ENCODE measurements at places on chromosomes 1 and 21.

- no peak for DNase-seq
These were observed 42.7 kb downstream of the CENPF start for GRCh38 chr1:214645712-214646111.

GRCh38 chr1:41874903-41875411 lies 43.8 kb downstream of the HIVEP3 start:
- DNase-seq = no peak

- DNase-seq = no peak
These were observed 2.2 kb downstream of the FOXD2 start for GRCh38 chr1:47439819-47440598.

DNA sequence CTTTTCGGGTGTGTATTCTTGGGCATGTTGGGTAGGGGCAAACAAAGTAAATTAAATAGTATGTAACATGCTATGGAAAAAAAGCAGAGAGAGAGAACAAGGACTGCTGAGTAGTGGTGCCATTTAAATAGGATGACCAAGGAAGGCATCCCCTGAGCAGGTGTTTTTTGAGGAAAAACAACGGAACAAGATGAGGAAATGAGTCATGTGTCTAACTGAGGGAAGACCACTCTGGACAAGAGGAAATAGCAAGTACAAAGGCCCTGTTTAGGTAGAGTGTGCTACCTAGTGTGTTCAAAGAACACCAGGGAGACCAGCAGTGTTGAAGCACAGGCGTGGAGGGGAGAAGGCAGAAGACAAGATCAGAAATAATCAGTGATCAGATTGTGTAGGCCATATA lies 20.1 kb upstream of the GUCA2A start:
- DNase-seq = no peak

GRCh38 chr1:83692524-83693381 lies 306.2 kb downstream of the TTLL7 start:
- DNase-seq = no peak

DNA sequence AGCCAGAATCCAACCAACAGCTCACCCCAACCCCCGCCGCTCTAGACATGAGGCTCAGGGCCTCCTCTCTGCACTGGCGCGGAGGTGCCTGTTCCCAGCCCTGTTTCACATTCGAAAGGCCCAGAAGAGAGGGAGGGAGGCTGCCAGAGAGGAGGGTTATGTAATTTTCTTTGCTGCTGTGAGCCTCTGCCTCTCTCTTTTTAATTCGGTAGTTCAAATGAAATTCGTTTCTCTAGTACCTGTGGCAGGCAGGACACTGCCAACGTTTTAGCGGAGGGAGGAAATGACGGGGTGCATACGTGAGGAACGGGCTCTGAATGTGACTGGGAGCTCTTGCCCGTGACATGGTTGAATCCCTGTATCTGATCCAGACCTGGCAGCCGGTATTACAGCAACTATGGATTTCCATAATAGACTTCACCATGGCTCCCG lies 9.4 kb downstream of the PRDM16 start:
- no peak for DNase-seq

GRCh38 chr1:87549738-87550137 lies 221.1 kb downstream of the LMO4 start:
- DNase-seq = no peak

DNA sequence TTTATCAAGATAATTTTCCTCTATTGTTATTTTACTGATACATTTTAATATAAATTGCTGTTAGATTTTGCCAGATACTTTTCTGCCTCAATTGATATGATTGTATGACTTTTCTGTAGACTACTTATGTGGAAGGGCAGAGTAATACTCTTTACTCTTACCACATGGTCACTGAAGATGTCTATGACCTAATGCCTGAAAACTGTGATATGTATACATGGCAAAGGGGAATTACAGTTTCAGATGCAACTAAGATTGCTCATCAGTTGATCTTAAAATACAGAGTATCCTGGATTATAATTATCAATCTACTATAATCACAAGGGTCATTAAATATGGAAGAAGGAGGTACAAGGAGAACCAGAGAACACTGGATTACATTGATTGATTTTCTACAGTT lies 1528.0 kb downstream of the BRINP3 start:
- DNase-seq = no peak

DNA sequence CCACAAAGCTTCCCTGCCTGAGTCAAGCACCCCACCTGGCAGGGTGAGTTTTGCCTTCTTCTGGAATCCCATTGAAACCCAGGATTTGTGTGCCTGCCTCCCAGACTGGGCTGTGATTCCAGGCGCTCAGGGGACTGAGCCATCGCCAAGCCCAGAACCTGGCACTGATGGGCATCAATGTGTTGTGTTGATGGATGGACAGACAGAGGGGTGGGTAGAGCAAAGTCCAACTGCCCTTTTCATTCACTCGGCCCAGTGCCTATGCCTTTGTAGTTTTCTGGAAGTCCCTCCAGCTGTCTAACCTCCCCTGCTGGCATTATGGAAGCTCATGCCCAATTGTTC lies 66.0 kb upstream of the LAPTM5 start:
- DNase-seq = no peak

DNA sequence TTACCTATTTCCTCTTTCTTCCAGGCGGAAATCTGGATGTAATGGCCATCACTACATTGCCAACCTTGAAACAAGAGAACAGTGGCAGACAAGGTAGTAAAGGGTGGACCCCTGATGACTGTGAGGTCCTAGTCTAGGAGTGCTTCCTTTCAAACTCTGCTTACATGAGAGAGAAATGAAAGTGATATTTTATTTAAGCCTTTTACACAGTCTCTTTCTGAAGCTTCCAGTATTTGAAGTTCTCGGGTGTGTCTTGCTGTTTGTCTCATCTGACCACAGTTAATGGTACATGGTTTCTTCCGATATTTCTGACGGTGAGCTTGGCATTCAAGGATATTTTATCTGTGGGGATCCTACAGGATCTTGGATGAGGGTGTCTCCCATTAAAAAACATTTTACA lies 215.2 kb downstream of the SLC45A1 start:
- no peak for DNase-seq

DNA sequence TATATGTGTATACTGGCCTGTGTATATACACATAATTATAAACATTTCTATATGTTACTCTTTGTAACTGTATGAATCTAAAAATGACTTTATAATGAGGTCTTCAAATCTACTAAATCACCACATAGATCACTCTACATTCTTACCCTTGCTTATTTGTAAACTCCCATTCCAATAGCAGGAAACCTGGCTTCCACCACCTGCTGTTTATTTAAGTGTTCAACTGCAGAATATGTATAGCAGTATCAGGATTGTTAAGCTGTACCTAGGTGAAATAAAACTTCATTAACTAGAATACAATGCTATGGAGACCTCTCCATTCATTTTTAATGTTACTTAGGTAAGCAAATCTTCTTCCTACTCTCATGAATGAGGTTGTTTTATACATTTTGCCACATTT lies 1351.1 kb upstream of the B3GALT2 start:
- no peak for DNase-seq

GRCh38 chr1:115277276-115277675 lies 60.8 kb downstream of the NGF start:
- no peak for DNase-seq

- no peak for DNase-seq
These were observed 842 bp upstream of the ZC3H12A start for GRCh38 chr1:37473431-37474045.

GRCh38 chr1:163673759-163674151 lies 352.0 kb downstream of the NUF2 start:
- no peak for DNase-seq

DNA sequence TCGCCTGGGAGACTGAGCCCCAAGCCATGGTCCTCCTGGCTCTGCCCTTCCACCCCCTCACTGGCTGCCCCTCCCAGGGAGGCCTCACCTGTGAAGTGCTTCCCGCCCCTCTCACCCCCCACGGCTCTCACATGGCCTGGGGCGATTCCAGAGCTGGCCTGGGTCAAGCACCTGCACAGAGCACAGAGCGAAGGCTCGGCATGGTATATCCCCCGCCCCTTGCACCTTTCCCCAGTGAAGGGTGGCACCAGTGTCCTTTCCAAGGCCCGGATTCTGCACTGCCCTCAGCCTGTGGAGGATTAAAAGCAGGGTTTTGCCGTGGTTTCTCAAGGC lies 1.1 kb upstream of the AJAP1 start:
- DNase-seq = no peak

DNA sequence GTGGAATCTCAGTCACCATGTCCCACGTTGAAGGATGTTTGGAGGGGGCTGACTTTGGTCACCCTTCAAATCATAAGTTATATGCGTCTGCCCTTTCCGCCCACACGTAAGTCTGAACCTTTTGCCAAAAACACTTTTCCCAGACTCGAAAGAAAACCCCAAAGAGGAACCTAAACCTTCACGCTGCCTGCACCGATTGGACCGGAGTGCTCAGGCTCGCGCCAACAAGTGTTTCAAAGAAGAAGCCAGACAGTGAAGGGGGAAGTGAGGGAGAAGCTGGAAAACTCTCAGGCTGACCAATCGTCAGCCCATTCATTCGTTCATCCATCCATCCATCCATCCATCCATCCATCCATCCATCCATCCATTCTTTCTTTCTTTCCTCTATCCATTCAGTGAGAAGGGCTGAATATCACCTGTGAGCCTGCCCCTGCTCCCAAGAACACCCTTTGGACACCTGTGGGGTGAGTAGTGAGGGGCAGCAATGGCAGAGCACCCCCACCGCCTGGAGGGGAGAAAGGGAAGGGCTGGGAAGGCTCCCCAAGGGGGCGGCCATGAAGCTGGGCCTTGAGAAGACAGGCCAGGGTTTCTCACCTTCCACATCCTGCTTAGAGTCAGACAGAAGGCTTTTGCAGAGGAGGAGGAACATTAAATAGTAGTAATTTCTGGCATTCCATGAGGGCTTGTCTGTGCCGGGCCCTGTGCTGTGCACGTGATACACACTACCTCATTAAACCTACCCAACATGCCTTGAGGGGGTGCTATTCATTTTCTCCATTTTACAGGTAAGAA lies 27.1 kb upstream of the RUNX3 start:
- DNase-seq = no peak

DNA sequence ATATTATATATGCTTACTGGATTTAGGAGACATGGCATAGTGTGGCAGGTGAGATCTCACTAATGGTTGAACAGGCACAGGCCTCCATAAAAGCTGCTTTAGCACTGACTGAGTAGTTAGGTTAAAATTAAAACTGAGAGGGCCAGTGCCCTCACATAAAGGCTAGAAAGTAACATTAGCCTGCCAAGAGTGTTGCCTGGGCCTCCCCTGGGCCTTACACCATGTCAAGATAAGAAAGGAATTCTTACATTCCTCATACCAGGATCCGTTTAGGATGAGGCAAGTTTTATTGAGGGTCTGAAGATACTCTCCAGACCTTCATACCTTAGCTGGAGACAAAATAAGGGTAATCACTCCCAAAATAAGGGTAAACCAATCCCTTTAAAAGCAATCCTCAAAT lies 1011.8 kb downstream of the PLA2G4A start:
- no peak for DNase-seq

DNA sequence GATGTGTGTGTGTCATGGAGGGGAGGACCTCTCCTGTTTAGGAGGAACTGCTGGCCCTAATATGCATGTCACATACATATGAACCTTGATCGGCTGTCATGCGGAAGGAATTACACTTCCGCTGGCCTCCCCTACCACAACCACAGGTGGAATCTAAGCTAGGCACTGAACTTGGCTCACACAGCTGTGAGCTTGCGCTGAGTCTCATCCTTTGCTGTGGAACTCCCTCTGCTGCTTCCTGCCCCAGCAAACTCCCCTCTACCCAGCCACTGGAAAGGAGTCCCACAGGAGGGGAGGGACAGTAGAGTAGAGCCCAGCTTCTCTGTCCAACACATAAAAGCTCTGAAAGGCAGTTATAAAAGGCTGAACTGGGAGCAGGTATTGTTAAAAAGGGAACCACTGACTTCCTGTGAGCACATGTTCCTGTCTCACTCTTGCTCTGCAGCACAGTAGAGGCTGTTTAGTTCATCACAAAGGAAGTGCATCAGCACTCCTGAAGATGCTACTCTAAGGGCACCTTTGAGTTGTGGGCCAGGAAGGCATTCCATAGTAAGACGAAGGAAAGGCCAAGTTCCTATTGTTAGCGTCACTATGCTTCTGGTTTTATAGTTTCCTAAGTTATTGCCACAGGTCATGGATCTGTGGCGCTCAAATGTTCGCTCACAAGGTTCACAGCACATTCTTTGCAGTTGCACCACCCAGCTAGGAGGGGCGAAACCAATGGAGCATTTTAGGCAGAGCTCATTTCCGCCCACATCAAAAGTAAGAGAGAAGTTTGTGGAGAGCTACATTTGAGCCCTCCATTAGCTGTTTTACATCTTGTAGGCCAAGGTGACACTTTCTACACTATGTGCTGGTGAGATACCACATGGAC lies 17.7 kb upstream of the PTPRC start:
- DNase-seq = no peak

- no peak for DNase-seq
These were observed 44.6 kb upstream of the ZNF281 start for GRCh38 chr1:200454425-200454824.

GRCh38 chr1:178021950-178022349 lies 52.1 kb upstream of the SEC16B start:
- DNase-seq = no peak

GRCh38 chr1:240803151-240803550 lies 191.2 kb upstream of the GREM2 start:
- DNase-seq = no peak

DNA sequence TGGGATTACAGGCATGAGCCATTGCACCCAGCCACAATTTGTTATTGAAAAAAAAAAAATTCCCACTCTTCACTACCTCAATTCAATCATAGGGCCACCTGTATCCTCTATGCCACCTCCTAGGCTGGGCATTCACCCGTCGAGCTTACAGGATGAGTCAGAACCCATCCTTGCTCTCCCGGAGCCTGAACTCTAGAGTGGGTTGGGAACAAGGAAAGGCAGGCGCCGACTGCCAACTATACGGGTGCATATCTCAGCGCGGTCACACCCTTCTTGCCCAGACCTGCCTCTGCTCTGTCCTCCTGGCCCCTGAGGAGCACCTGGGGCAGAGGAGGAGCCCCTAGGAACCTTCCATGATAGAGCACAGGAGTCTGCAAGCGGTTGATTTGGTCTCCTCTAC lies 21.4 kb upstream of the LBR start:
- DNase-seq = no peak

- no peak for DNase-seq
These were observed 549.0 kb upstream of the RGS18 start for GRCh38 chr1:191609305-191609704.

DNA sequence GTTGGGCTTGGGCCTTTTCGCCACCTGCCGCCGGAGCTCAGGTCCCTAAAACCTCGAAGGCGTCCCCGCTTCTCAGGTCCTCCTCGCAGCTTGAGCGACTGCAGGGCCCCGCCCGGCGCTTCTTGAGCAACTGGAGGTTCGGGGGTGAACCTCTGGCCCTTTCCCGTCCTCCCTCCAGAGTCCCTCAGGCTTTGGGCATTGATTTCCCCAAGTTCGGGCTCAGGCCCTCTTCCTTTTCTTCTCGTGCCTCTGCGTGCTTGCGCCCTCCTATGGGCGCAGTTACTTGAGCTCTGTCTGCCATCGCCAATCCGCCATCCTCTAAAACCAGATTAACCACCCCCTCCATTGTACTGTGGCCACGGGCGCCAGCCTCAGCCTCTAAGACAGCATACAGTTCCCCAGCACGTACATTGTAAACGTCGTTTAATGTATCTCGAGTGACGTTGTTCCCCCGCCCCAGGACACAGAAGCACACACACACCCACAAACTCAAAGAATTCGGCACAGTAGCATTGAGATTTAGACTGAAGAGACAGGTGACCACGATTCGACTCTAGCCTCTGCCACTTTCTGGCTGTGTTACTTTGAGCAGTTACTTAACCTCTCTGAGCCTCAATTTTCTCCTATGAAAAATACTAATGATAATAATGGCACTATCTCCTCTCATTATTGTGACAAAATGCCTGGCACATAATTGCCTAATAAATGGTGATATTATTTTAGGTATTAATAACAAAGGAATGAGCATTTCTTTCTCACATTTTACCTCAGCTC lies 22.6 kb downstream of the BTG2 start:
- DNase-seq = peak; percentile 56
